ENCODE measurements at places on chromosomes 7 and 10.

GRCh38 chr10:69281507-69282413 lies 3.5 kb downstream of the HK1 start:
- no peak for DNase-seq

- DNase-seq: peak; percentile 46
Measured at GRCh38 chr7:101410743-101411507, 48.2 kb downstream of the COL26A1 start.

- no peak for DNase-seq
Measured at GRCh38 chr7:151251328-151251688, 2.8 kb upstream of the SMARCD3 start.

GRCh38 chr7:47818796-47819606 lies 129.3 kb downstream of the PKD1L1 start:
- peak; percentile 74 for DNase-seq

GRCh38 chr7:127536394-127536691 lies 49.1 kb downstream of the GCC1 start:
- DNase-seq: no peak

All from hepatic stellate cell (primary cell).